Renal cortical epithelial cell (primary cell): ENCODE measurements at places on chromosomes 11 and 22. TPM values are rescaled to one million over a fixed set of nuclear protein-coding genes. Genes with fewer than 3 reads are reported as not detected.
A peak's percentile ranks its signal among the peaks of the same experiment; 100 is the strongest.

DNA sequence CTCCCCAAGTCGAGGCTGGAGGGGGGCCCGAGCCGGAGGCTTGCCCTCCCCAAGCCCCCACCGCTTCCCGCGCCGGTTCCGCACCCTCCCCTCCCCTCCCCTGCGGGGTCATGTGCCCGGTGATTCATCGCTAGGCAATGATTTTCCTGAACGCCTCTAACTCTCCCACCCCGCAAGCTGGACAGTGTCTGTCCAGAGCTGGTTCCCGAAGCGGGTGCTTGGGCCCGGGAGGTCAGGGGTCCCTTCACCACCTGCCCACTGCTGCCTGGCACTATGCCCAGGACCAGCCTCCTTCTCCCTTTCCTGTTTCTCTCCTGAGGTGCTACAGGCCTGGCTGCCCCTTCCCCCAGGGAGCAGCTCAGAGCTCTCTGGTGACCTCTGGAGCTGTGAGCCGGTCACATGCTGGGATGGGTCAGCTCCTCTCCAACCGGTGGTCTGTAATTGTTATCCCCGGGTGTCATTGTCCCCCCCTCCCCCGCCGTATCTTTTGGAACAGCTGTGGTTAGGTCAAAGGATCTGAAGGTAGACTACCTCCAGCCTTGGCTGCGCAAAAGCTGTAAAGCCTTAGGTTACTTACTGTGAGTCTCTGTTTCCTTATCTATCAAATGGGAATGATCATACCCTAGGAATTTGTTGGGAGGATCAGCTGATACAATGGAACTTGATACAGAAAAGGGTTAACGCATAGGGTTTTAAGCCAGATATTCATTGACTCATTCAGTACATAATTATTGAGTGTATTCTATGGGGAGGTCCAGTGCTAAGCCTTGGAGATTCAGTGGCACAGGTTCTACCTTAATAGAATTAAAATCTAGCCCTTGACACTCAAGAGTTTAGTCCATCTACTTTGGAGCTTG, 753 bp downstream of the STX3 start:
- peak; percentile 91 for DNase-seq

GRCh38 chr11:125564357-125564756, 4.9 kb upstream of the EI24 start:
- DNase-seq, result no peak

DNA sequence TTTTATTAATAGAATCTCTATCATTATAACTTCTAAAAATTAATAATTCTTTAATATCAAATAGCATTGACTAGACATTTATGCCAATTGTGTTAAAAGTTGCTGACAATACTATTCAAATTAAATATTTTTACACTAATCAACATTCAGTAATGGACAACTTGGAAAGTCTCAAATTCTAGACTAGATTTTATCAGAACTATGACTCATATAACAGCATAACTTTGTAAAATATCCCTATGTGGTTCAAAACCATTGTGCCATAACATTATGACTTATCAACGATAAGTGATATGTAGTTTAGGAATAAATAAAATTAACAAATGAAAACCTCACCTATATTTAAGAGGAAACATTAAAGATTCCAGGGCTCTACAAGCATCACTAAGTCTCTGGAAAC, 291.8 kb downstream of the SBF2 start:
- no peak for DNase-seq

GRCh38 chr11:117020287-117020686, 77.9 kb downstream of the SIK3 start:
- DNase-seq, result no peak

DNA sequence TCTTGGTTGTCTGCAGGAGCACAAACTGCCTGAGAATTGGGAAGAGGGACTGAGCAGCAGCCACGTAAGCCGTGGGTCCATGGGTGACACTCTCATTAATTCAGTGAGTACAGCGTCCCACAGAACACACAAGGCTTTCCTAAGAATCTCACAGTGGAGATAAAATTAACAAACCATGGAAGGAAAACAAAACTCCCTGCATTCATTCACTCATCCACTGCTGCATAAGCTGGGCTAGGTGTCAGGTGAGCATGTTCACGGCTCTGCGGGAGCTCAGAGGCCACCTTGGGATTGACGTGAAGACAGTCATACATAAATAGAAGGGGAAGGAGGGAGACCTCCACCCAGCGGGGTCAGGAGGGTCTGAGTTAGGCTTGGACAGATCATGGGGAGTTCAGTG, 1442.7 kb downstream of the TBC1D22A start:
- DNase-seq, result no peak

DNA sequence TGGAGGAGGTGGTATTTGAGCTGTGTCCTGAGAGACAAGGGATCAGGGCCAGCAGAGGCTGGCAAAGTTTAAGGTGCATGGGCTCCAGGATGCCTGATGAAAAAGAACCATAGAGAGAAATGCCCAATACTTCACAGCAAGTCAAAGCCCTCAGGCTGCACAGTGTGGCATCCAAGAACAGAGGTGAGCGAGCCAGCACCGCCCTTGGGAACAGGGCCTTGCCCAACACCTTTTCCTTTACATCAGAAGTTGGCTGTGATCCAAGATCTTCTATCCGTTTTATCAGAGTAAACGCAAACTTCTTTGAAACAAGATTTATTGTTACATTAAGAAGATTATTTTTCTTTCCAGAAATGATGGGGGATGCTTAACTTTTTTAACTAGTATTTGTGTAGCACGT, 1.4 kb downstream of the B3GNT6 start:
- DNase-seq, result no peak

Gene DEUP1
- 0.65 TPM in 1 of 2 replicates, not detected in the other for total RNA-seq

Gene SCGB1D4
- total RNA-seq, result not detected in 2 replicates

Gene OR8D4
- total RNA-seq, result not detected in 2 replicates

Gene SCGB1C1
- total RNA-seq, result 0.55 TPM in 1 of 2 replicates, not detected in the other
